Activated T-helper 9 cell treated with anti-CD3 and anti-CD28 coated beads, Interleukin-2, amount 50 U/mL, for 16 hours (primary cell): ENCODE measurements at places on chromosomes 1 and 21.

- DNase-seq = no peak
Measured at GRCh38 chr1:180040034-180040433, 85.4 kb downstream of the CEP350 start.

GRCh38 chr1:154970631-154971340 is at the start of gene SHC1:
SHC1 (minus strand) TSS chr1:154970747; CDS start chr1:154970526, 221 bp downstream.
- no peak for DNase-seq

- DNase-seq = no peak
Measured at GRCh38 chr1:194338241-194338948, 1152.0 kb upstream of the B3GALT2 start.

GRCh38 chr1:184800876-184801275 is 46.2 kb upstream of the EDEM3 start:
- DNase-seq = no peak

- no peak for DNase-seq
Measured at GRCh38 chr1:31703431-31704270, at the start of gene COL16A1. COL16A1 (minus strand) TSS chr1:31704017; CDS start chr1:31702193, 1,824 bp downstream.

- peak; percentile 48 for DNase-seq
Measured at GRCh38 chr1:228734881-228735801, at the start of gene RHOU. RHOU (plus strand) TSS chr1:228735479; CDS start chr1:228735743, 264 bp downstream.

GRCh38 chr1:181086091-181086490 is 2.4 kb upstream of the IER5 start:
- DNase-seq = no peak

GRCh38 chr1:152759453-152760173 is 1.8 kb downstream of the KPRP start:
- DNase-seq = no peak

GRCh38 chr1:2411801-2412394 is 466 bp downstream of the PEX10 start:
- DNase-seq = no peak

GRCh38 chr1:5253036-5253435 is 598.6 kb downstream of the AJAP1 start:
- no peak for DNase-seq

- no peak for DNase-seq
Measured at GRCh38 chr1:37865348-37866120, 6.1 kb upstream of the MTF1 start.

DNA sequence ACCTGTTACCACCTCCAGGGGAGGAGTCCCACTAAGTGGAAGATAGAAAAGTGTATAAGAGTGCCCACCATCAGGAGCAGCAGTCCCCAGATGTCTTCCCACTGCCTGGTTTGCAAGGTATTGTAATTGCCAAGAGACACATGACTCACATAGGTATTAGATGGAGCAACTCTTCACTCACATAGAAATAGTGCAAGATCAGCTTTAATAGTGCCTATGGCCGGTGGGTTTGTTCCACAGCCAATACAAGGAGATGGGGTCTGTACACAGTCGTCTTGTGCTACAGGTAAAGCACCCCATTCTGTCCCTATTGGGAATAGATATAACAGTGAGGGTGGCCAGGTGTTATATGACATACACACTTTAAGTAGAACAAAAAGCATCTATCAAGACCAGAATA is 18.6 kb upstream of the GBP5 start:
- DNase-seq = no peak

GRCh38 chr1:167562702-167563101 is 9.1 kb upstream of the CREG1 start:
- no peak for DNase-seq

GRCh38 chr1:114342376-114342775 is 168.6 kb downstream of the TRIM33 start:
- DNase-seq = no peak

- no peak for DNase-seq
Measured at GRCh38 chr1:232590744-232591082, 39.2 kb downstream of the SIPA1L2 start.

DNA sequence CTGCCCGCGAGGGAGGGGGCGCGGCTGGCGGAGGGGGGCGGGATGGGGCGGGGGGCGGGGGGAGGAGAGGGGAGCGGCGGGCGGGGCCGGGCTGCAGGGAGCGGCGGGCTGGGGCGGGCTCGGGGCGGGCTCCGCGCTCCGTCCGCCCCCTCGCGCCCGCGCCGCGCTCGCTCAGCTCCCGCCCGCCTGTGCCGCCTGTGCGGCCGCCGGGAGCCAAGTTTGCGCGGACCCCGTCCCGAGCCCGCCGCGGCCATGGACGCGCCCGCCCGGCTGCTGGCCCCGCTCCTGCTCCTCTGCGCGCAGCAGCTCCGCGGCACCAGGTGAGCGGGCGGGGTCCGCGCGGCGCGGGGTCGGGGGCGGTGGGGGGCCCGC is at the start of gene GABRD:
GABRD (plus strand) TSS at position 174 of the 372 bp plus-strand sequence; CDS start at position 253, 79 bp downstream.
- no peak for DNase-seq

- no peak for DNase-seq
Measured at GRCh38 chr1:228368801-228369607, 37.6 kb downstream of the TRIM11 start.

DNA sequence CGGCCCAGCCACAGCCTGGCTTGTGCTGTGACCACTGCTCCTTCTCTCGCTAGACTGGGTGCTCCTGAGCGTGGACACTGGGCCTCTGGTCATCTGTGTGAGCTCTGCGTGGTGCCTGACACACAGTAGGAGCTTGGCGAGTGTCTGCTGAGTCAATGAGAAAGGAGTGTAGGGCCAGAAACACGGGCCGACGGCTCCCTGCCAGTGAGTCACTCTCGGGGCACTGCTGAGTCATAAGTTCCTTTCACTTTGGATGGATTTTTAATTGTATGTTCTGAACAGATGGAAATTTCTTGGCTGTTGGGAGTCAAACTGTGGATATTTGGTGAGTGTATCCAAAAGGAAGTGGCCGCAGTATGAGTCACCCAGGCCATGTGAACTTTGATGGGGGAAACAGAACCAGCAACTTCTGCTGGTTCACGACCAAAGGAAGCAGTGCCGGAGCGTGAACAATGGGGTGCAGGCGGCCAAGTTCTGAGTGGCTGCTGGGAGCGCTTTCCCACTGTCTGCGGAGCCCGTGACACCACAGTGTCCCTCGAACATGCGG is 41.0 kb upstream of the COL18A1 start:
- DNase-seq = peak; percentile 12

- no peak for DNase-seq
Measured at GRCh38 chr1:117189726-117190125, 21.0 kb downstream of the VTCN1 start.

- no peak for DNase-seq
Measured at GRCh38 chr1:206582971-206583706, 29.1 kb downstream of the EIF2D start.

- no peak for DNase-seq
Measured at GRCh38 chr1:150065184-150065871, 2.2 kb upstream of the VPS45 start.

GRCh38 chr1:167548059-167548932 is 5.3 kb downstream of the CREG1 start:
- no peak for DNase-seq

DNA sequence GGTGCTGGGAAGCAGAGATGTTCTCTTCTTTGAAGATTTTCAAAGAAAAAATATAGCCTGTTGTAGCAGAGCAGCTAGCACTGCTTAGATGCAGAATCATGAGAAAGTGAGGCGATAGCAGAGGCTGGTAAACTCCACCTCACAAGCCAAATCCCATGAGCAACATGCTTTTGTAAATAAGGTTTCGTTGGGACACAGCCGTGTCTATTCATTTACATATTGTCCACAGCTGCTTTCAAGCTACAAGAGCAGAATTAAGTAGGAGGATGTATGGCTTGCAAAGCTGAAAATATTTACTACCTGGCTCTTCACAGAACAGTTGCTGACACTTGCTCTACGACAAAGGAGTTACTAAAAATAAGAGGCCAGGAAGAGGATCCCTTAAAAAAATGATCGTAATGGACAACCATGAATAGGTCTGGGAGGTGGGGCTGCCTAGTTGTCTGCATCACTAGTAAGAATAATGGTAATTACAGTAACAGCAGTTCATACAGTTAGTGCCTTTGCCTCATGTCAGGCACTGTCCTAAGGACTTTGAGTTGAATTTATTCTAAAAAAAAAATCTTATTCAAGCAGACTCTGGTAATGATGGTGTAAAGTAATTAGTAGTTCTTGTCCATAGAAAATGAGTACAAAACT is 622.0 kb downstream of the KIF26B start:
- no peak for DNase-seq

DNA sequence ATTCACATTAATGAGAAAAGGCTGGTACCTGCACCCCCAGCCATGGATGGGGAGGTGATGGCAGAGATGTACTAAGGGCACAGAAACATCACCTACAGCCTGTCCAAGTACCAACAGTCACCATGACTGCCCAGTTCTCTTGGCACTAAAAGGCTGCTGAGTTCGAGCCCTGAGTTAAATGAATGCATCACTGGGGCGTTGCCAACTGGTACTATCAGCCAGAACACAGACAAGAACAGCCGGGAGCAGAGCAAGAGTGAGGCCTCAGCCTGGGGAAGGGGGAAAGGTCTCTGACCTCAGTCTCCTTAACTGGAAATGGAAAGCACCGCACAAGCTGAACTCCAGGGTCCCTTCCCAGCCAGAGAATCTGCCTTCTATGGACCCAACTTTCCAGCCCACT is 60.5 kb downstream of the GLIS1 start:
- no peak for DNase-seq

GRCh38 chr1:64895500-64895899 is 70.8 kb downstream of the JAK1 start:
- no peak for DNase-seq

DNA sequence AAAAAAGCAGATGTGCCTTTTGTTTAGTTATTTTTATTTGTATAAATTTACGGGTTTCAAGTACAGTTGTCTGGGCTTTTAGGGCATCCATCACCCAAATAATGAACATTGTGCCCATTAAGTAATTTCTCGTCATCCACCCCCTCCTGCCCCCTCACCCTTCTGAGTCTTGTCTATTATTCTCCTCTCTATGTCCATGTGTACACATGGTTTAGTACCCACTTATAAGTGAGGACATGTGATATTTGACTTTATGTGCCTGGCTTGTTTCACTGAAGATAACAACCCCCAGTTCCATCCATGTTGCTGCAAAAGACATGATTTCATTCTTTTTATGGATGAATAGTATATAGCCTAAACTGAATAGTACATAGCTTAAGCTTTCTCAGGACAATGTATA is 189.2 kb downstream of the ZP4 start:
- no peak for DNase-seq

- no peak for DNase-seq
Measured at GRCh38 chr21:29649406-29649814, 290.4 kb downstream of the GRIK1 start.

DNA sequence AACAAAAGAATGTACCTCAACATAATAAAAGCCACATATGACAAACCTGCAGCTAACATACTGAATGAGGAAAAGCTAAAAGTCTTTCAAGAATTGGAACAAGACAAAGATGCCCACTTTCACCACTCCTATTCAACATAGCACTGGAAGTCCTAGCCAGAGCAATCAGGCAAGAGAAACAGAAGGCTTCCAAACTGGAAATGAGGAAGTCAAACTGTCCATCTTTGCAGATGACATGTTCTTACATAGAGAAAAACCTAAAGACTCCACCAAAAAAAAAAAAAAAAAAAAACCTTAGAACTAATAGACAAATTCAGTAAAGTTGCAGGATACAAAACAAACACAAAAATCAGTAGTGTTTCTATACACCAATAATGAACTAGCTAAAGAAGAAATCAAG is 20.2 kb downstream of the NSL1 start:
- DNase-seq = no peak

GRCh38 chr1:192555399-192555798 is 20.2 kb upstream of the RGS1 start:
- DNase-seq = no peak

DNA sequence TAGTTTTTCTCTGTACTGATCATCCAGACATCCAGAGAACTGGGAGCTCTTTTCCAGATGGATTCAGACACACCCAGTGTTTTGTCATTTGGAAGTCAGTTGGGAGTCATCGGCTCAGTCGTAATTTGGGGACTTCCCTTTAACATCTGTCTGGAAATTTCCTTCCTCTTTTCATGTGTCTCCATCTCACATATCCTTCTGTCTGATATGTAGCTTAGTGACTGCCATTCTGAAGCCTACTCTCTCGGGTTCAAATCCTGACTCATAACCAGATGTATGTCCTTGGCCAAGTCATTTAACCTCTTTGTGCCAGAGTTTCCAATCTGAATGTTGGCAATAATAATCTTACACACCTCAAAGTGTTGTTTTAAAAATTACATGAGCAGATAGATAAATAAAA is 3.0 kb downstream of the MORC3 start:
- DNase-seq = no peak

DNA sequence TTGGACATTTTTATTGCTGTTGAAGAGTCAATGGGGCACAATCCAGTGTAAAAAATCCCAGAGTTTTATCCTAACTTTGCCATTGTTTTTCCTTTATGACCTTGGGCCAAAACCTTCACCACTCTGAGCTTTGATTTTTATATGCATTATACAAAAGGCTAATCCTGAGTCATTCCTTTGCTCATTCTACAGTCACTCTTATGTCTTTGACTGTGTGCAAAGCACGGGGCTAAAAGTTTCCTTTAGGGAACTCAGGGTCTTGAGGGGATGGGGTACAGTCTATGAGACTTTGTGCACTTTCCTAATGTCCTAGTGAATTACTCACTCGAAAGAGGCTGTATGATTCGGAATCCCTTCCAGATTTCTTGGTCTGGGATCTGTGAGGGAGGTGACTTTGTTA is 543.2 kb upstream of the CAMK1G start:
- no peak for DNase-seq

GRCh38 chr1:1397839-1398523 is 1.2 kb downstream of the CCNL2 start:
- DNase-seq = no peak

DNA sequence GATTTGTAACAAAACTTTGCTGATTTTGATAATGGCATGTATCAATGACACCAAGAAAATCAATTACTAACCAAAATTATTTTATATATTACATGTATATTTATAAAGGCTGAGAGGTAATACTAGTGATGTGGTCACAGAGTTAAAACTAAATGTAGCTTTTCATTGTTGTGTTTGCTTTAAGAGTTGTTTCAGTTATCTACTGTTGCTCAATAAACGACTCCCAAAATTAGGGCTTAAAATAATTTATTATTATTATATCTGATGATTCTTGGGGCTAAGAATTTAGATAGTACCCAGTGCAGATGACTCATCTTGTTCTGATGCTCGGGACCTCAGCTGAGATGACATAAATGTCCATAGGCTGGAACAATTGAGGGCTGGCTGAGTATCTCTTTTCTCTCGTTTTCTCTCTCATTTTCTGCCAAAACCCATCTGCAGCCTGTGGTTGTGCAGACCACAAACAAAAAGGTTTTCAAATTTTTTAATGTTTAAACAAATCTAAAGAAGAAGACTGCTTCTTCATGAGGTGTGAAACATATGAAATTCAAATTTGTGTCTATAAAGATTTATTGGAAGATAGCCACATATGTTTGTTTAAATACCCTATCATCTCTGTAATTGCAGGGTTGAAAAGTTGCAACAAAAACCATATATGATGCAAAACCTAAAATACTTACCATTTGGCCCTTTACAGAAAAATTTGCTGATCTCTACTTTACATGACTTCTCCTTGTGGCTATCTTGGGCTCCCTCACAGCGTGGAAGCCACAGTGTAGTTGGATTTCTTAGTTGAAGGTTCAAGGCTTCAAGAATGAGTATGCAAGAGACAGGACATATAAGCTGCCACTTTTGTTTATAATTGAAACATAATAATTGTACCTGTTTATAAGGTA is 14.8 kb upstream of the PTPRC start:
- DNase-seq = no peak
